Mammary epithelial cell (primary cell): ENCODE measurements at places on chromosomes 11 and 22. TPM values are rescaled to one million over a fixed set of nuclear protein-coding genes. Genes with fewer than 3 reads are reported as not detected.
A peak's percentile ranks its signal among the peaks of the same experiment; 100 is the strongest.

Gene OR5P2
- 11.3 TPM for total RNA-seq

Gene EFEMP2
- total RNA-seq = 10.7 TPM

DNA sequence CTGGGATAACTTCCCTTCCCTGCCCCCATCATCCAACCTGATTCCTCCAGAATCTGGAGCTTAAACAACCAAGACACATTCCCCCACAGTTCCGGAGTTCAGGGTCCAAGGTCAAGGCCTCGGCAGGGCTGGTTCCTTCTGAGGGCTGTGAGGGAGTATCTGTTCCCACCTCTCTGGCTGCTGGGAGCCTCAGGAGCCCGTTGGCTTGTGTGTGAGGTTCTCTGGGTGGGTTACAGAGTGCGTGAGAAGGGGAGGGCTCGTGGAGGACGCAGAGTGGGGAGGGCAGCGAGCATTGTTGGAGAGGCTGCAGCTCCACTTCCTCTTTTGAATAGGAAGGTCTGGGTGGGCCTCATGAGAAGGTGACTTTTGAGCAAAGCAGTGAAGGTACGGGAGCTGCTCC lies 8.5 kb downstream of the SERHL2 start:
- no peak for DNase-seq

GRCh38 chr22:36136475-36136874 lies 24.1 kb downstream of the APOL3 start:
- no peak for DNase-seq

DNA sequence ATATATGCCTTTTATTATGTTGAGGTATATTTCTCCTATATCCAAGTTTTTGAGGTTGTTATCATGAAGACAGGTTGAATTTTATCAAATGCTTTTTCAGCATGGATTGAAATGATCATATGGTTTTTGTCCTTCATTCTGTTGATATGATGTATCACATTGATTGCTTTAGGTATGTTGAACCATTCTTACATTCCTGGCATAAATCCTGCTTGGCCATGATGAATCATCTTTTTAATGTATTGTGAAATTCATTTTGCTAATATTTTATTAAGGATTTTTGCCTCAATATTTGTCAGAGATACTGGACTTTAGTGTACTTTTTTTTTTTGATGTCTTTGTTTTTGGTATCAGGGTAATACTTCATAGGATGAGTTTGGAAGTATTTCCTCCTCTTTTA lies 283.8 kb upstream of the C11orf87 start:
- DNase-seq = peak; percentile 33
